NCI-H2081 (cell line): ENCODE measurements at places on chromosomes 5 and 9.

DNA sequence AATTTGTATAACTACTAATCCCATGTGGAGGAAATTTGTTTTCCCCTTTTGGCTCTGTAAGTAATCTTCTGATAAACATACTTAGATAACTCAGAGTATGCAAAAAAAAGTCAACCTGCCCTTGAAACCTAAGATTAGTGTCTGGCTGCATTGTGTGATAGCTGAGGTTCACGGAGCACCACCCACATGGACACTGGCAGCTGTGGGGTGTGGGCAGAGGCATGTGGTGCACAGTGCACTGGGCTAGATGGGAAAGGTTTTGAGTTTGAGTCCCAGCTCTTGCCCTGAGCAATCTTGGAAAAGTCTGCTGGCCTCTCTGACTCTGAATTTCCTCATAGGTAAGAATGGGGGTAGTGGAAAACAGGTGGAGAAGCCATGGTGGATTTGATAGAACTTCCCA is 75.1 kb downstream of the PLCXD3 start:
- DNase-seq, result no peak

- no peak for DNase-seq
Observed at GRCh38 chr5:40404613-40405012, 275.1 kb upstream of the PTGER4 start.

DNA sequence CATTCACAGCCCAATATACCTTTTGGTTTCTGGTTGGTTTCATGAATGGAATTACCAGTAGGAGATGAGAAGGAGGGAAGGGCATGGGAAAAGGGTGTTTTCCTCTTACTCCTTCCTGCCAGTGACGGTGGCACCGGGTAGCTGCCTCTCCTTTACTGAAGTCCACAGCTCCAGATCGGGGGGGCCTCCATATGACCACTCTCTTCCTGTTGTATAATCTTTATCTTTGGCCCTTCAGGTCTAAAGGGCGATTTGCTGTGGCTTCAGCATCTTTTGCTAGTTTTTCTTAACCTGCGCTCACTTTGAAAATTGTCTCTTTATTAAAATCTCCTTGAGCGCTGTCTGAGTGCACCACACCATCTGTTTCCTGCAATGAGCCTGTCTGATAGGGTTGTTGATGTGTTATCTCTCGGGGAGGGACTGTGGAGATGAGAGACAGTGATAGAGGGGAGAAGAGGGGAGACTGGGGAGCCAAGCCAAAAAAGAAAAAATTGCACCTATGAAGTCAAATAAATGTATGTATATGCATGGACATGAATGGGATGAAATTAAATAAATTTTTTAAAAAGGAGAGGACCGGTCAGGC is 449.3 kb upstream of the KLF4 start:
- no peak for DNase-seq

DNA sequence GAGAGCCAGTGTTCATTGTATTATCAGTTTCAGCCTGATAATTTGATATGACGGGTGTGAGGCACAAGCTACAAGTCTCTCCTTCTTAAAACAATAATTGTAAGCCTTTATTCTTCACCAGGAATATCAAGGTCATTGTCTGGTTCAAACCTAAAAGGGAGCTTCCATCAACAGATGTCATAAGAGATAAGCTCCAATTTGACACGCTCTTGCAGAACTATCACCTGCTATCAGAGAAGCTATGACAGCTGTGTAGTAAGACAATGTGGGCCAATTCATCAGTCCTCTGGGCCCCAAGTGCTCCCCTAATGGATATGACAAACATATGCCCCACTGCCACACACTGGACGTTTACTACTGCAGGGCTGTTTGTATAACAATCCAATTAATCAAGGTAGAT is 1010.2 kb upstream of the DMAC1 start:
- no peak for DNase-seq

GRCh38 chr9:132755096-132755495 is 84.8 kb downstream of the GTF3C4 start:
- no peak for DNase-seq

- DNase-seq, result no peak
Observed at GRCh38 chr5:42059291-42059690, 134.2 kb downstream of the FBXO4 start.
